Esophagus (tissue), 2 donors: ENCODE measurements at places on chromosomes 1 and 21. TPM values are rescaled to one million over a fixed set of nuclear protein-coding genes. Genes with fewer than 3 reads are reported as not detected.

Gene HSD3B2
- 0.07 TPM for polyA plus RNA-seq

Gene SPATA17
- polyA plus RNA-seq: 0.13 TPM

Gene LIPI
- polyA plus RNA-seq: not detected

Gene PCBP3
- polyA plus RNA-seq: 0.67 TPM

Gene CHI3L1
- 19.6 TPM for polyA plus RNA-seq

Gene BTG3
- 26.4 TPM for polyA plus RNA-seq

Gene DLGAP3
- polyA plus RNA-seq: 0.11 TPM
